ENCODE measurements at places on chromosomes 5 and 9.

- DNase-seq: peak; percentile 31
These were observed 44.3 kb upstream of the BICD2 start for GRCh38 chr9:92808726-92809451.

DNA sequence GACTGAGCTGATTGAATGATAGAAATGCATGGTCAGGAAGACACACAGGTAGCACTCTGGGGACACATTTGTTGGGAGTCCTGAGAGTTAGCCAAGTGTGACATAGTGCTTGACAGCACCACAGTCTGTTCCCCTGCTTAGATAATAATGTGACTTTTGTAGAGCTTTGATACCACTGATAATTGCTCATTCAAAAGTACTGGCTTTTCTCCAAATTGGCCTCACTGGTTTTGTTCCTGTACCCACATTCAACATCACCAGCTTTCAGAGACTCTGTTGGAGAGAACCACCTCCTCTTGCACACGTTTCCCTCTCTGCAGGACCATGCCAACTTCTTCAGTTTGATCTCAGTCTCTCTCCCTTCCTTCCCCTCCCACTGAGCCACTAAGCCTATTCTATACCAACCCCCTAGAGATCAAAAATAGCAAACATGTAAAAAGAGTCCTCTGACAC lies 52.5 kb upstream of the IL7R start:
- DNase-seq: no peak

- peak; percentile 61 for DNase-seq
These were observed at the start of gene WWC1 for GRCh38 chr5:168291342-168291963. Gene WWC1 (plus strand): TSS chr5:168291645. CDS start chr5:168292153, 508 bp downstream.

GRCh38 chr5:14038341-14038959 lies 94.0 kb upstream of the DNAH5 start:
- DNase-seq: no peak

DNA sequence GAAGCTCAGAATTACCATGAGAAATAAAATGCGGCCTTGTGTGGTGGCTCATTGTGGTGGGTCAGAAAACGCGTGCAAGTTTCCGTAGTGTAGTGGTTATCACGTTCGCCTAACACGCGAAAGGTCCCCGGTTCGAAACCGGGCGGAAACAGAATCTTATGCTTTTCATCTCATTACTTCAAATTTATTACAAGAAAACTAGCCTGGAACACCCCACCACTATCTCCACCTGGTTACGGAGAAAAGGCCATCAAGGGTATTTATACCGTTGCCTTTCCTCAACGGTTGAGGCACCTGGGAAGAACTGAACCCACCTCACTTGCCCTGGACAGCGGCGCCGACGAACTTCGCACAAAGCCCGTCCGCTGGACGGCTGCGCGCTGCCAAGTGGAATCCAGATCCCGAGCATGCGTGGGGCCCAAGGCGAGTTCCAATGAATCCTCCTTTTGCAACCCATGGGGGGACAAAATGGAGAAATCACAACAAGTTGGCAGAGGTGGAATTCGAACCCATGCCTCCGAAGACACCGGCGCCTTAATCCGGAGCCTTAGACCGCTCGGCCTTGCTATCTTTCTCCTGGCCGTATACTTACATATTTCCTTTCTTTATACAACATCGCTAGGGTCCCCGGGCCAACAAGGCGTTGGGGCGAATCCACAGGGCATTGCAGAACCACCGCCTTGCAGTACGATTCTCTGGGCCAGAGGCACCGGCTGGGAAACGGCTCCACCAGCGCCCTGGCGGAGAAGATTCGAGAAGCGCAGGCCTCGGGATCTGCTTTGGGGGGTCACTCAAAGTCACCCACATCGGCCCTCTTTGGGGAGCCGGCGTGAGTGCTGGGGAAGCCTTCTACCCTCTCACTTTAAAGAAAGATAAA lies 16.9 kb downstream of the OR2V2 start:
- DNase-seq: no peak

DNA sequence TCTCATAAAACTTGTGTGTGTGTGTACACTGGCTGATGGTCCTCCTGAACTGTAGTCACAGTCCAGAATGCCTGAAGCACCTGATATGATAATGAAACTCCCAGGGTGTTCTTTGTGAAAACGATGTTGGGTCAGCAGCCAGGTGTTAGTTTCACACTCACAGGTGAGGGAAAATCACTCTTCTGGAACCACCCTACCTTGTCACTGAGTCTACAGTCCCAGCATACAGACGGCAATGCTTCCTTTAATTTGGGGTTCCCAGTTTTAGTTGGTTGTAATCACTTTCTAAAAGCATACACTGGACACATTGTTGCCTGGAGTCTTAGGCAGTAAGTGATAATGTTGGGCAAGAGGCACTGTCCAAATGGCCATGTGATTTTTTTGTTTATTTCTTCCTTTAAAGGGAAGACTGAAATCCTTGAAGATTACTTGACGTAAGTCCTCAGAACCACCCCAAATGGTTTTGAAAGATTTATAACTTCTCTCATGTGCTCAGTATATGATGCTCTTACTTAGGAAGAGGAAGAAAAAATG lies 18.2 kb upstream of the MGAT1 start:
- DNase-seq: no peak

DNA sequence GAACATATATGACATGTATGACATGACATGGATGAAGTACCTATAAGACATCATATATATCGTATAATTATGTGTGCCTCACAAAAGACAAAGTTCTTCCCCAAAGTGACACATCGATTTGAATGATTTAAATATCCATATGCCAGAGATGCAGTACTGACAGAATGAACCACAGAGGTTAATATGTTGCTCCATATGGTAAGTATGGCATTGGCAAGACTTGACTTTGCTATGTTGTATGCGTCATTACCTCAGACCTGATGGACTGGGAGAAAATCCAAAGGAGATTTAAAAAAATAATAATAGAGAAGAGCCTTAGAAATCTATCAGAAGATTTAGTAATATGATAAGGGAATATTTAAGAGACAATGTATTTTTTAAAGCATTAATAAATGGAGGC lies 263.2 kb downstream of the PJA2 start:
- no peak for DNase-seq

DNA sequence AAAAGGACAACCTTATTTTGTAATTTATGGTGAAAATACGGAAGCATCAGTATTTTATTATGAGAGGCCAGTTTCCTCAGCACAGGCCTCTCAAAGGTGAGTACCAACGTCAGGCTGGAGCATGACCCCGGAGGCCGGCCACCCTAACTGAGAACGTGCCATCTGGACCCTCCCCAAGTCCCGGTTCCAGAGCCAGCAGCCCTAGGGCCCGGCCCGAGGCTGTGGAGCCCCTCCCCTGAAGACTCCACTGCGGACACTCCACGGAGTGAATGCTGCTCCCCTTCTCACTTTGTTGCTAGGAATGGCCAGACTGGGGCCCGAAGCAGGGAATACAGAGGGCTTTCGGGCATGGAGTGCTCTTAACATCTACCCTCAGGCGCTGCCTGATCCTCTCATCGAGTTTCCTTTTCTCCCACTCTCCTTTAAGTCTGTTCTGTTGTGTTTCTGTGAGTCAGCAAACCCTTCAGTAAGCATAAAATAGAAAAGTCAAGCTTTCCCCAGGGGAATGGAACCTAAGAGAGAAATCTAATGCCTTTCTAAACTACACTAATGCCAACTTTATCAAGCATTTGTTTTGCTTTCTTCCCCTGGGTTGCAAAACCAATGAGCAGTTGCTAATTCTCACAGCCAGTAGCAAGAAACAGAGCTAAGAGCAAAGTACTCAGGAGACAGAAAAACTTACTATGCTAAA lies 4.5 kb downstream of the BRD9 start:
- DNase-seq: no peak

- DNase-seq: no peak
These were observed 63.6 kb downstream of the RNF180 start for GRCh38 chr5:64229163-64229774.

DNA sequence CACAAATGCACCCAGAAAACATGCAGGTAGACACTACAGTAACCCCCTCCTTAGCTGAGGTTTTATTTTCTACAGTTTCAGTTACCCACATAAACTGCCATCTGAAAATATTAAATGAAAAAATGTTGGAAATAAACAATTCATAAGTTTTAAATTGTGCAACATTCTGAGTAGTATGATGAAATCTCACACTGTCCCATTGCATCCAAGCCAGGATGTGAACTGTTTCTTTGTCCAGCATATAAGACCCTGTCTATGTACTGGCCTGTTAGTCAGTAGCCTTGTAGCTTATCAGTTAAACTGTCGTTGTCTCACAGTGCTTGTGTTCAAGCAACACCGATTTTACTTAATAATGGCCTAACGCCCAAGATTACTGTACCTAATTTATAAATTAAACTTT lies 630.5 kb downstream of the ANXA1 start:
- DNase-seq: no peak

- DNase-seq: no peak
These were observed 287.5 kb downstream of the ELAVL2 start for GRCh38 chr9:23538461-23539003.

DNA sequence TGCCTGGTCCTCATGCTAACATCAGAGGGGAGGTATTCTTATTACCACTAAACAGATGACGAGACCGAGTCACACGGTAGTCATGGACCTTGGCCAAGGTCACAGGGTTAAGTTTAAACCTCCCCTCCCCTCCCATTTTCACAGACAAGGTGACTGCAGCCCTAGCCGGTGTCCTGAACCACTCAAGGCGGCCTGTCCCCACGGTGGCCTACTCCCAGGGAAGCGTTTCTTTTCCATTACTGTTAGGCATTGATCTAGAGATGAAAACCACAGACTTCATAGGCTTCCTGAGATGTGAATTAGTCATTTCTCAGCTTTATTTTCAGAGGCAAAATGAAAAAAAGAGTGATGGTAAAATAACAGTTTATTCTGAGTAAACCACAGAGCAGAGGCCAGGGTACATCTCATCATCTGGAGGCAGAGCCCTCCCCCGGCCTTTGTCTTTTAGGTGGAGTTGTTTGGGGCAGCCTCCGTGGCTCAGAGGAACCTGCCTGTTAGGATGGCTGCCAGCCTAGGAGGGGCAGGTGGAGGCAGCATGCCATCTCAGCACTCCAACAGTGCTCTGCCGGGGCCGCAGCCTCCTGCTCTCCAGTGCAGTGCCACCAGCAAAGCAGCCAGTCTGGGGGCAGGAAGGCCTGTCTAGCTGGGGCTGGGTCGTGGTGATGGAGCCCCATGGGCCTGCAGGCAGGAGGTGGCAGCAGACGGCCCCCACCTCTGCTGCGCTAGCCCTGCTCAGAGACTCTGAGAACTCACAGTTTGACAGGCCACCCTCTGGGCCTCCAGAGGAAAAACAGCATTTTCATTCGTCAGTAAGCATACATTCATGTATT lies 71.2 kb downstream of the RAPGEF1 start:
- DNase-seq: peak; percentile 67

GRCh38 chr5:134088291-134088690 lies 26.2 kb upstream of the TCF7 start:
- DNase-seq: no peak

- no peak for DNase-seq
These were observed 177.6 kb upstream of the ST8SIA4 start for GRCh38 chr5:101080462-101081240.

DNA sequence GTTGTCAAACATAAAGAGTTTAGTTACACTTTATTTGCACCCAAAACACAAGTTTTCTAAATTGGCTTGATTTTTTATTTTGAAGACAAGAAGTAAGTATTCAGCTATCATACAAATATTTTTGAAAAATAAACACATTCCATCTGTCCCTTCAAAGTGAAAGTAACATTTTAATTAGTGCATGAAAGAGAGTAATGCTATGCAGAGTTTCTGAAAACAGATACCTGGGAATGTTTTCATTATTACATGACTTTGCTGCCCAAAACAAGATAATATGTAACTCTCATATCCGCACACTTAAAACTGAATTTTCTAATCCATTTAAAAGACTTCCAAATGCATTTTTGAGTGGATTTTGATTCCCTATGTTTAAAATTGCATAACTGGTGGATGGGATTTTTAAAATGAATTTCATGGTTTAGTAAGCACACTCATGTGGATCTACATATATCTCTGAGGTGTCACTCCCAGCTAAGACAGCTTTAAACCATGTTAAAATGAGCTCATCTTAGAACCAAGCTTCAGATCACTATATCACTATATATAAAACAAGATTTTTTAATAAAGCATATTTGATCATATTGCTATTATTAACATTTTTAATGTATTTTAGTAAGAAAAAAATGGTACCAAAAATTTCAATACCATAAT lies 127.5 kb downstream of the ATPSCKMT start:
- no peak for DNase-seq

GRCh38 chr9:114902786-114903524 lies 27.4 kb downstream of the TNFSF8 start:
- peak; percentile 63 for DNase-seq

GRCh38 chr5:56564541-56565282 lies 250.6 kb upstream of the MAP3K1 start:
- no peak for DNase-seq

DNA sequence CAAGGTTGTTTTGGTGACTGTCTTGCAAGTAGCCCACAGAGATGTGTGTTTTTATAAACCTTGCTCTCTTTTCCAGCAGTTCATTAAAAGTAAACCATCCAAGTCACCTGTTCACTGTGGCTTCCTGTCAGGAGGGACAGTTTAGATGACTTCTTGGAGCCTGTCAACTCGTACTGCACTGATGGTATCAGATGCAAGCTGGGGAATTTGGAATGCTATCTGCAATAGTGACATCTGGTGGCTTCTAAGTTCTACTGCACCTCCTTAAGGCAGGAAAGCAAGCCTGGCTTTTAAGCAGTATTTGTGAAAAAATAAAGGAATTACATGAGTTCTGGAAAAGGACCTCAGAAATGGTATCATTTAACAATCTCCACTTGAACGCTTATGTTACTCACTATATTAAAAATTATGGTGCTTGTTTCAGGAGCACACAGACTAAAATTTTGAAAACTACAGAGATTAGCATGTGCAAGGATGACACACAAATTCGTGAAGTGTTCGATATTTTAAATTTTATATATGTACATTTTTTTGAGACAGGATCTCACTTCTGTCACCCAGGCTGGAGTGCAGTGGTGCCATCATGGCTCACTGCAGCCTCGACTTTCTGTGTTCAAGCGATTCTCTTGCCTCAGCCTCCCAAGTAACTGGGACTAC lies 164.0 kb downstream of the TTC39B start:
- DNase-seq: no peak

- no peak for DNase-seq
These were observed 359.0 kb upstream of the SLC30A5 start for GRCh38 chr5:68734781-68735180.

- DNase-seq: no peak
These were observed 31.4 kb upstream of the ERGIC1 start for GRCh38 chr5:172802567-172803176.

DNA sequence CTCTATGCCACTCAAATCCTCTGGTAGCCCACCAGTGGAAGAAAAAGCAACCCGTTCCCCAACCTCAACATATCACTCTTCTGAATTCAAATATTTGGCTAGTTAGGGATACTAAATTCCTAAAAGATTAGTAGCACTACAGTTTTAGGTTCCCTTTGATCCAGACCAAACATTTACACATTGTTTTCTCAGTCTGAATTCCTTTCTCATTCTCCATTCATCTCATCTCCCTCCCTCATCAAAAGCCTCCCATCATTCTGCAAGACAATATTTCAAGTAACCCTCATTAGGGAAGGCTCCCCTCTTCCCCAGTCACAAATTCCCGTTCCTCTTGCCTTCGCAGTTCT lies 26.3 kb downstream of the ADAM19 start:
- no peak for DNase-seq

GRCh38 chr5:178606269-178606668 lies 16.1 kb upstream of the COL23A1 start:
- DNase-seq: no peak

- DNase-seq: no peak
These were observed 182.2 kb downstream of the TRIO start for GRCh38 chr5:14325369-14325768.

All from CD4-positive, alpha-beta T cell treated with Interleukin-15 for 1 hour (primary cell).